CD8-positive, alpha-beta memory T cell (primary cell): ENCODE measurements at places on chromosomes 5 and 9.

- no peak for DNase-seq
- no peaks in the 10 kb centered on the region for H3K4me1 ChIP-seq
- no peak overlapping the region for H3K4me3 ChIP-seq
- H3K36me3 ChIP-seq, result no peaks in the 10 kb centered on the region
- H3K27ac ChIP-seq, result no peak overlapping the region
Observed at GRCh38 chr5:120808135-120808534, 344.0 kb downstream of the PRR16 start.

- H3K4me1 ChIP-seq, result no peaks in the 10 kb centered on the region
- no peaks in the 10 kb centered on the region for H3K27me3 ChIP-seq
- no peak overlapping the region for H3K4me3 ChIP-seq
- DNase-seq, result no peak
- H3K27ac ChIP-seq, result no peak overlapping the region
Observed at GRCh38 chr9:81410201-81410600, 279.1 kb downstream of the TLE1 start.

DNA sequence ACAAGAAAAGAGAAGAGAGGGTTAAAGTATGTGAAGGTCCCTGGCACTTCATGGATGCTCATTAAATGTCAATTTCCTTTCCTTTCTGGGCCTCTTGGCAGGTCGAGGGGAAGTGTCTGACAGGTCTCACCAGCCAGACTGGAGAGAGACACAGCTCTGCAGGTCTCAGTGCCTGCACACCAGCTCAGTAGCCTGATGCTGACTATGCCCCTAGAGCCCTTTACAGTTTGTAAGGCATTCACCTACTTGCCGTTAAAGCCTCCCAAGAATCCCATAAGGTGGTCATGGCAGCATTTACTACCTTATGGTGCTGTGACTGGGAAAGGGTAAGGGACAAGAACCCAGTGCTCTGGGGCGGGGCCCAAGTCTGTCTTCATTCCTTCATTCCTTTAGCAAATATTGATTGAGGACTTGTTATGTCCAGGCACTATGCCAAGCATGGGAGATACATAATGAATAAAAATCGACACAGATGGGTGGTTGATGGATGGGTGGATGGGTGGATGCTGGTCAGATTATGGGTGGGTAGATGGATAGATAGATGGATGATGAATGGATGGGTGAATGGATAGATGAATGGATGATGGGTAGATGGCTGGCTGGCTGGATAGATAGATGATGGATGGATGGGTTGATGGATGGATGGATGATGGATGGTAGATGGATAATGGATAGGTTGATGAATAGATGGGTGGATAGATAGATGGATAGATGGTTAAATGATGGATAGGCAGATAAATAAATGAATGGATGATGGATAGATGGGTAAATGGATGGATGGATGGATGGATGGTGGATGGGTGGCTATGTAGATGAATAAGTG, 21.3 kb upstream of the KIF12 start:
- no peak for DNase-seq
- no peaks in the 10 kb centered on the region for H3K36me3 ChIP-seq
- no peaks in the 10 kb centered on the region for H3K27me3 ChIP-seq

DNA sequence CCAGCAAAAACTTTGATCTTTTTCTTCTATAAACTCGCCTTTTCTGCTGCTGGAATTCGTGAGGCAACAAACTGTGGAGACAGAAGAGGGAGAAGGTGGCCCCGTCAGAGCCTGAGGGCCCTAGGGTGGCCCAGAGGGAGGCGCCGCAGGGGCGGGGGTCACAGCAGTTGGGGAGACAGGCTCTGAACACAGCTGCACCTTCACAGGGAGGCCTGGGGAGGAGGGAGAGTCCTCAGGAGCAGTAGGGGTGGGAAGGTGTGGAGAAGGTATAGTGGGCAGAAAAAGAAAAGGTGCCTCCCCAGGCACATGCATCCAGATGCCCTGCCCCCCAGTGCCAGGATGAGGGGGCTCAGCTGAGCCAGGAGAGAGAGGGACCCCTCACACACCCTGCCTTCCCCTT, 15.1 kb downstream of the PHF19 start:
- no peak overlapping the region for H3K27ac ChIP-seq
- DNase-seq, result no peak

GRCh38 chr5:44637916-44638869, 170.6 kb upstream of the MRPS30 start:
- no peak for DNase-seq
- H3K4me3 ChIP-seq, result no peak overlapping the region

- DNase-seq, result no peak
- peaks cover 22% of the 10 kb centered on the region for H3K4me1 ChIP-seq
- no peaks in the 10 kb centered on the region for H3K36me3 ChIP-seq
- no peaks in the 10 kb centered on the region for H3K27me3 ChIP-seq
- no peak overlapping the region for H3K27ac ChIP-seq
Observed at GRCh38 chr5:81542242-81542641, 148.3 kb upstream of the ACOT12 start.
